Regular cardiac myocyte (primary cell): ENCODE measurements at places on chromosomes 1 and 21. TPM values are rescaled to one million over a fixed set of nuclear protein-coding genes. Genes with fewer than 3 reads are reported as not detected.

Gene CHIA
- not detected in 2 replicates for total RNA-seq

Gene SMIM11
- 2.7 and 5.6 TPM in 2 replicates for total RNA-seq

Gene PSRC1
- total RNA-seq = 3.4 and 15.9 TPM in 2 replicates

Gene SLC22A15
- 1.3 and 10.1 TPM in 2 replicates for total RNA-seq

Gene PDC
- 0.38 TPM in 1 of 2 replicates, not detected in the other for total RNA-seq

Gene HAO2
- not detected in 2 replicates for total RNA-seq

Gene HEYL
- 0.19 and 0.28 TPM in 2 replicates for total RNA-seq

Gene MYBPH
- total RNA-seq = not detected in 2 replicates

Gene LCK
- not detected in 2 replicates for total RNA-seq

Gene ELF3
- 0.77 and 2.5 TPM in 2 replicates for total RNA-seq

Gene USP16
- total RNA-seq = 36.1 and 45.6 TPM in 2 replicates

Gene GJB3
- under 0.01 TPM in 2 replicates for total RNA-seq

Gene MEX3A
- 1.1 and 1.2 TPM in 2 replicates for total RNA-seq

Gene SLC16A4
- total RNA-seq = 16.3 and 42.0 TPM in 2 replicates

Gene TMEM222
- total RNA-seq = 17.1 and 22.6 TPM in 2 replicates

Gene TFF3
- 0.58 TPM in 1 of 2 replicates, not detected in the other for total RNA-seq

Gene C1orf210
- not detected in 2 replicates for total RNA-seq

Gene MAP10
- total RNA-seq = 0.96 and 1.1 TPM in 2 replicates

Gene RASSF5
- total RNA-seq = 0.38 and 2.5 TPM in 2 replicates
